Left forelimb (tissue), 1 donor: ENCODE measurements at places on chromosomes 5 and 9.

- no peak for DNase-seq
Observed at GRCh38 chr5:163677092-163677491, 171.7 kb downstream of the MAT2B start.

- no peak for DNase-seq
Observed at GRCh38 chr5:8865686-8866374, 680.0 kb downstream of the SEMA5A start.

- no peak for DNase-seq
Observed at GRCh38 chr9:133553123-133553522, 18.6 kb downstream of the ADAMTSL2 start.

DNA sequence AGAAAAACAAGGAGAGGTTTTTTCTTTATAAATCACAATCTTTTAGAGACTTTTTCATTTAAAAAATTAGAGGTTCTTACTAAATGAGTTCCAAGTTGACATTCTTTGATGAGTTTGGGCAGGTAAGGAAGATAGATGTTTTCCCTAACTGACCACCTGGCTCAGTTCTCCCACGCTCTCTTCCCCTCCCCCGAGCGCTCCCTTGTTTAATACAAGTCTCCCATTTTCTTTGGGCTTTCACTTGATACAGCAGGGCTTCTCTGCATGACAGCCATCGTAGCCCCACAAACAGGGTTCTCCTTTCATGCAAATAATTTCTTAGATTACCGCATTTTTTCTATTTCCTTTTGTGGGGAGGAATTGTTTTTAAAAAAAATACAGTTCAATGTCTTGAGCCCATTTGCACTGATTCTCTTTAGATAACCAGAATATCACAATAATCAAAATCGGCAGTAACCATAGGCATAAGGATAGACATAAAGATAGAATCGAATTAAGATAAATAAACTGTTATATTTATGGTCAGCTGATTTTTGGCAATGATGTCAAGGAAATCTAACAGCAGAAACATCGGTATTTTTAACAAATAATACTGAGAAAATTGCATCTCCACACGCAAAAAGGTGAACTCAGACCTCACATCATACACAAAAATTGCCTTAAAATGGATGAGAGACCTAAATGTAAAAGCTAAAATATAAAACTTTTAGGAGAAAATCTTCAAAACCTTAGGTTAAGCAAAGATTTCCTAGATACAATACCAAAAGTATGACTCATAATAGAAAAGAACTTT is 325.4 kb downstream of the PIK3R1 start:
- no peak for DNase-seq

DNA sequence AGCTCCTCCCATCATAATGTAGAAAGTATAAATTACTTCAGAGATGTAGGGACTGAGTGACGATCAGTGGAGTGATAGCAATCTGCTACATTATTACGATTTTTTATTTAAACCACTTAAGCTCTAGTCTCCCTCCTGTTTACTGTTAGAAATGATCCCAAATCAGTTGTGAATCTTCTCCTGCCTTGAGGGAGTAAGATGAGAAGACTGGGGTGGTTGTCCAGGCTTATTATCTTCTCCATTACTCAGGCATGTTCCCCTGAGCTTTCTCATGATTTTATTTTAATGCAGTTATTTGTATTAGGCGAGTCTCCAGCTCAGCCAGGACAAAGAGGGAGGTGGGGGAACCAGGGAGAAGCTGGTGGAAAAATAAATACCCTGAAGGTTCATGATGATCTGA is 48.2 kb upstream of the CTNNA1 start:
- no peak for DNase-seq

GRCh38 chr9:137765536-137765935 is 112.0 kb upstream of the CACNA1B start:
- no peak for DNase-seq

DNA sequence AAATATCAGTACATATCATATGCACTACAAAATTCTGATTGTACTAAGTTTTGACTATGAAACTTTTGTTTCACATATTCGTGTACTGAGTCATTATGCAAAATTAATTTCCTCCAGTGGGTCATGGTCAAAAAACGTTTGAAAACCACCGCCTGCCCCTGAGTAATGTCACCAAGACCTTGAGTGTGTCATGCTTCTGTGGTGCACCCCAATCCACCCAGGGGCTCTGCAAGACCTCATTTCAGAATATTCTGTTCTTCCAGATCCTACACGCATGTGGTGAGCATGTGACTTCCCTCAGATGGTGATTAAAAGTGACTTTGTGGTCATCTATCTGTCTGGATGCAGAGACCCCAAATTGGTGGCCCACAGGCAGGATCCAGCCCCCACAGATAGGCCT is 31.0 kb downstream of the ABLIM3 start:
- DNase-seq = no peak

GRCh38 chr5:9892696-9893095 is 262.5 kb upstream of the TAS2R1 start:
- no peak for DNase-seq

- DNase-seq = no peak
Observed at GRCh38 chr5:12704955-12705354, 800.7 kb upstream of the CTNND2 start.

DNA sequence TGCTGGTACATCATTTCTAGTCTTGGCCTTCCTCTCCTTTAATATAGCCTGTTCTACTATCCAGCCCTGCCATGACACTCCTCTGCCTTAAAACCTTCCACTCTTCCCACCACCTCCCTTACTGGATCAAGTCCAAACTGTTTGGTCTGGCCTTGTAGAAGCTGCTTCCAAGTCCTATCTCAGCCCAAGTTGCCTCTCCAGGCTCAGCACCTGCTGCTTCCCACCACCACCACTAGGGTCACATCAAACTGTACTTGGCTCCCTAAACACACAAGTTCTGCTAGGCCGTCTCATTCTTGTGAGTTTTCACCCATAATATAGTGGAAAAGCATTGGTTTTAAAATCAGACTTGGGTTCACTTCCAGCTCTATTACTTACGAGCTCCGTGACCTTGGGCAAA is 1.4 kb downstream of the NDUFA8 start:
- DNase-seq = no peak

- no peak for DNase-seq
Observed at GRCh38 chr9:123268199-123268464, 254 bp downstream of the STRBP start.

GRCh38 chr5:113813466-113813865 is 300.0 kb downstream of the YTHDC2 start:
- no peak for DNase-seq

- DNase-seq = no peak
Observed at GRCh38 chr9:71637375-71637774, 130.9 kb downstream of the CEMIP2 start.
